Activated CD8-positive, alpha-beta memory T cell treated with anti-CD3 and anti-CD28 coated beads for 48 hours (primary cell): ENCODE measurements at places on chromosomes 1 and 21.

- no peak for DNase-seq
Measured at GRCh38 chr1:187067160-187067559, 238.4 kb downstream of the PLA2G4A start.

DNA sequence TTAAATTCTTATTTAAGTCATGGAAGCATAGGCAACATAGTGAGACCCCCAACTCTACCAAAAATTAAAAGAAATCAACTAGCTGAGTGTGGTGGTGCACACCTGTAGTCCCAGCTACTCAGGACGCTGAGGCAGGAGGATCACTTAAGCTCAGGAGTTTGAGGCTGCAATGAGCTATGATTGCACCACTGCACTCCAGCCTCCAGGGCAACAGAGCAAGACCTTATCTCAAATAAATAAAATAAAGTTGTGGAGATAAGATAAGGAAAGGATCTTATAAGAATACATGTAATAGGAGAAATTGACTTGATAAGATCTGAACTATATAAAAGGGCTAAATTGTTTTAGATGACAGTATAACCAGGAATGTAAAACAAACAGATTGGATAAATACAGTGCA is 2.3 kb upstream of the BATF3 start:
- DNase-seq: no peak

- no peak for DNase-seq
Measured at GRCh38 chr1:42952303-42953001, 6.2 kb downstream of the SLC2A1 start.

DNA sequence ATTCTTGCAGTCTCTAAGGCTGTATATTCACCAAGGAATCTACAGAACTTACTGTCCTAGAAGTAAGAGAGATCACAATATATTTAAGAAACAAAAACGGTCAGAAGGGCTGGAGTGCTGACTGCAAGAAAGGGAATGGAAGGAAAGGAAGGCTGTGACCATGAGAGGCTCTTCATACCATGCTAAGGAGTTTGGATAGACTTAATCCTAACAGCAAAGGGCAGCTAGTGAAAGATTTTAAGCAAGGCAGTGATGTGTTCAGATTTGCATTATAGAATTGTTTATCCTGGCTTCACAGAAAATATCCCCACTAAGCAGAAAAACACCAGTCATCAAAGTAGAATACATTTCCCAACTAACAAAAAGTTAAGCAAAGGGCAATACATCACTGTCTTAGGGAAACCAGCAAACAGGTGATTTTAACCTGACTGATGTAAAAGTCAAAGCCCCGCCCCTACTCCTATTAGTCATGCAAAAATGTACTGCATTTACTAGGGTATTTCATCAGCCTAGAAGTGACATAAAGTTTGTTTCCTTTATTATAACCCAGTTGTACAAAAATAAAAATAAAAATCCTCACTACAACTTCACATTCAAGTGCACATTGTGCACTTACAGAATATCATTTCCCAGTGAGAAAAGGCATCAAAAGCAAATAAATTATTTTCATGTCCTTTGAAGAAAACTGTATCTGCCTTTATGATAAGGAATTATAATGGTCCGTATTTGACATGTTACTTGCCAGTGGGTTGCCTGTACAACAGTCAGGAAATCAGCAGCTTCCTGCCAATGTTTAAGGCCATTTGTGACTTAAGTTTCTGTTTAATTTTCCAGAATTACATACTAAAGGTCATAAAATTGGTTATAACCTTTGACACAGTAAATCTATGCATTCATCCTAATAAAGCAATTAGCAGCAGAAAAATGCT is 17.2 kb downstream of the JAK1 start:
- no peak for DNase-seq

DNA sequence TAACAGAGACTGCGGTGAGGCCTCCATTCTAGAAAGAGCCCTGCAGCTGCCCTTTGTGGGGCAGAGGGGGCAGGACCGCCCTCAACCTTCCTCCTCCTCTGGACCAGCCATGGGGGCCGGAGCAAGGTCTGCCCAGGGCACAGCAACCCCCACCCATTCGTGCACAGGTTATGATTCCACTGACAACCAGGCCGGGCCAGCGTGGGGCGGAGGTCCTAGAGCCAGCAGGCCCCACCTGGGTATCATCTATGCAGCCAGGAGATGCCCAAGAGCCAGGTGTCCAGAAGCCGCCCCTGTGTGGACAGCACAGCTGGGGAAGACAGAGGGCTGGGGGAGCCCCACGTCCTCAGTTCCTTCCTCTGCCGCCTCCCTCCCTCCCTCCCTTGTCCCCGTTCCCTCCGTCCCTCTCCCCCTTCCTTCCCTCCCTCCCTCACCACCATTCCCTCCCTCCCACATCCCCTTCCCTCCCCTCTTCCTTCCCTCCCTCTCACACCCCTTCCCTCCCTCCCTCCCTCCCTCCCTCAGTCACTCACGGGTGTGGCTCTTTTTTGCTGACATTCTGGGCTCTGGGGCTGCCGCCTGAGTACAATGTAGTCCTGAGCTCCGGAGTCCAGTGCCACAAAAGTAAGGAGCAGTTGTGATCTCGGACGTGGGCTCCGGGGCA is 12.3 kb downstream of the RNF223 start:
- DNase-seq: no peak

DNA sequence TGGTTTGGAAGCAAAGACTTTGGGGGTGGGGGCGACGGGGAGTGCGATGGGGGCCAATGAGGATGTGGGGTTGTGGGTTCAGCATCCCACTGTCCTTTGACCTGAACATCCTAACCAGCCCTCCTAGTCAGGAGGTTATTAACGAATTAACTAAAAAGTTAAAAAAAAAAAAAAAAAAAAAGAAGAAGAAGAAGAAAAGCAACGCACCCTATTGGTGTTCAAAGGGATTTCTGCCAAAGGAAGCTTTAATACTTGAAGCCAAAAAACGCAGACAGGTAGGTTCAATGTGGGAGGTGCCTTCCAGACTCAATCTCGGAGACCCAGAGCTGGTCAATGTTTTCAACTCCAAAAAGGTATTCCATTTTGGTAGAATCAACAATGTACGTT is 2.2 kb downstream of the CLIC6 start:
- no peak for DNase-seq

DNA sequence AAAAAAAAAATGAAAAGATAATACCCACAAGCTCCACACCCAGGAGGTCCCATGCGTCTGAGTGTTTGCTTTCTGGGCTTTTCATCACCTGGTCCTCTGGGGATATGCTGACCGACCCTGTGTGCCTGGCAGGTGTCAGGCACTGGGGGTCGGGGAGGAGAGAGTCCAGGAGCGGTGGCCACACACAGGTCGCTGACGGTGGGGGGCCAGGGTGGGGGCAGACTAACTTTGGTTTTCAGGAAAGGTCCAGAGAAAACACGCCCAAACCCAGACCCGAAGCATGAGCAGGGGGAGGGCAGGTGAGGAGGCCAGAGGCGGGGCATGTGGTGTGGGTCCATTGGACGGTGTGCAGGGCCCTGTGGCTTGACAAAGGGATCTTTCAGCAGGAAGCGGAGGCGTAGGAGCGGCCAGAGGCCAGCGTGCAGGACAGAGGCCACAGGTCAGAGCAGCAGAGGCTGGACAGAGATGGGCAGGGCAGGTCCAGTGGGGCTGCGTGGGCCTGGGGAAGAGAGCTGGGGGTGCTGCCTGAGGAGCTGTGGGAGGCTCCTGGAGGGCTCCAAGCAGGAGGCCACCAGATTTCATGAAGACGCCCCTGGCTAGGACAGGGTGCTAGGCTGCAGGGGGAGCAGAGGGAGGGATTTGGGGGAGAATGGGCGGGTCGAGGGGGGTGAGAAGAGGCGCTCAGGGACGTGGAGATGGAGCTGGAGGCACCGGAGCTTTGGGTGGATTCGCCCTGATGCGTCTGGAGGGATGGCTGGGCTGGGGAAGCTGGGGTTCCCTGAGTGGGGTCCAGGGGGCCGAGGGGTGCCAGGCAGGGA is 15.8 kb downstream of the RNF223 start:
- DNase-seq: no peak

GRCh38 chr21:17371450-17371849 is 141.4 kb upstream of the CXADR start:
- DNase-seq: no peak

- DNase-seq: peak; percentile 41
Measured at GRCh38 chr21:42107881-42108553, 36.9 kb downstream of the UMODL1 start.

GRCh38 chr1:116704278-116704677 is 36.7 kb upstream of the IGSF3 start:
- DNase-seq: no peak

DNA sequence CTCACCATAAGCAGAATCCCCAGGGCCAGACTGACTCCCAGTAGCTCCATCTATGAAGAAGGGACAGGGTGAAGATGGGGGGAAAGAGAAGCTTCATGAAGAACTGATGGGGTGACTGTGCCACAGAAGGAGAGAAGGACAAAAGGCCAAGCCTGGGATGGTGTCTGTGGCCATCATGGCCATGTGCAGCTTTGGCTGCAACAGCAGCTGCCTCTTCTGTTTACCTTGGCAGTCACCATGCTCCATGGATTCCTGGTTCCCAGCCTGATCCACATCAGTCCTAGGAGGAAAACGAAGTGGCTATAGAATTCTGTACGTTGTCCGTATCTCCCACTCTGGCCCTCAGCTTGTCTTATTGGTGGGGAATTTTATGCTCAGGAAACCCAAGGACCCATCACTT is 12.0 kb downstream of the SEMA6C start:
- no peak for DNase-seq

DNA sequence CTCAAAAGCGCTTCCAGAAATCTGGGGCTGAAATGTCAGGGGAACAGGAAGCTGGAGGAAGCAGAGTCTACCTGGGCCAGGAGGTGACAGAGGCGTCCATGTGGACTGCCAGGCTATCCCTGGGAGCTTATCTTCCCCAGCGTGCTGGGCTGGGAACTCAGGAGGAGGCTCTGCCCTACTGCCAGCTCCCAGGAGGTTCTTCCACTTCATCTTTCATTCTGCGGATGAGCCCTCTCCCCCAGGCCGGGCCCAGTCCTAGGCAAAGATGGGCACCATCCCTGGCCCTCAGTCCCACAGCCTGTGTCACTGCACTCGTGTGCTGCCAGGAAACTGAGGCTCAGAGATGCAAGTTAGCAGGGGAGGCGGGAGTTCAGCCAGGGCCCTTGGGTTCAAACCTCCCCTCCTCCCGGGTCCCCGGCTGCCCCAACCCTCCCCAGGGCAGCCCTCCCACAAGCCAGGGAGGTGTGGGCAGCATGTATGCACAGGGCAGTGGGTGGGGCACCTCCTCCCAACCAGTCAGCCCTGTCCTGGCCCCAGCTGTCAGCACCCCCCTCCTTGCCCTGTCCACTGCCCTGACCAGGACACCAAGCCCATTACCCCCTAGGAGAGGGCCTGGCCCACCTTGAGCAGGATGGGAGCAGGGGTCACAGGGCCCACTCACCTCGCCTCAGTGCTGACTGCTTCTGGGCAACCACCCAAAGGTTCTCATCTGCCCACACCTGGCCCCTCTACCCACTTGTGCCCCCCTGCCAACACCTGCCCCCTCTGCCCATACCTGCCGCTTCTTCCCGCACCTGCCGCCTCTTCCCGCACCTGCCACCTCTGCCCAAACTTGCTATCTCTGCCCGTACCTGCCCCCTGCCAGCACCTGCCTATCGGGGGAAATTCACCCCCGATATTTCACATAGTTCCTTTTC is 226.0 kb downstream of the NPHP4 start:
- no peak for DNase-seq

- DNase-seq: no peak
Measured at GRCh38 chr1:101284021-101284420, 47.2 kb downstream of the S1PR1 start.

- no peak for DNase-seq
Measured at GRCh38 chr1:64471218-64472039, 1.5 kb downstream of the CACHD1 start.

- no peak for DNase-seq
Measured at GRCh38 chr1:24846671-24847070, 83.4 kb downstream of the RUNX3 start.

- no peak for DNase-seq
Measured at GRCh38 chr1:71986160-71986559, 296.2 kb downstream of the NEGR1 start.

DNA sequence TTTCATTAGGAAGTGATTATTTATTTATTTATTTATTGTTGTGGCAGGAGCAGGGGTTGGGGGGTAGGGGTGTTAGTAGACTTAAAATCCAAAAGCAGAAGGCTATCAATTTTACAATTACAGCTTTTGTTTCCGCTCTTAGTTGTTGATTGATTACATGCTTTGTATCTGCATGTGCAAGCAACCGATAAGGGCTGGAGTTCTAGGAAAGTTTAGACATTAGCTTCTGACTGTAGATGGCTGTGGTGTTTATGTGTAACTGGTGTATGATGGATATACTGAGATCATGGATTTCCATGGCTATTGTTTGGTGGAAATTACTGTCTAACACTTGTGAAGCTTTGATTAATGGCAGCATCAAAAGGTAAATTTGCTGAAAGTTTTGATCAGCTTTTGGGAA is 2.8 kb downstream of the ST6GALNAC5 start:
- no peak for DNase-seq

- DNase-seq: no peak
Measured at GRCh38 chr21:46128106-46128932, 27.1 kb downstream of the FTCD start.

DNA sequence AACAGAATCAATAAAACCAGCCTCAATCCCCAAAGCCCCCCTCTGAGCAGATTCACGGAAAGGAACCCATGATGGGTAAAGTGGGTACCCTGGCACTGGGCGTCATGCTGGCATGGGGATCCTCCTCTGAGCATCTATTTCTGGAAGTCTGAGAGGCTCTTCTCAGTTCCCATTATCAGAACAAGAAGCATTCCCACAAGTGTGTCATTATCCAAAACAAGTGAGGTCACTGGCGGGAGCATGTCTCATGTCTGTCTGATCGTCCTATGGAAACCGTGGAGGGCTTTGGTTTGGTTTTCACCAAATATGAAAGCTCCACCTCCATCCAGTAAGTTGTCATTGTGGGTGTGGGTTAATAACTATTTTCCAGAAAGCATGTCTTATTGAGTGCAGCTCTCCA is 70.7 kb downstream of the PGM1 start:
- no peak for DNase-seq

- DNase-seq: no peak
Measured at GRCh38 chr1:204045430-204045829, 27.5 kb upstream of the SOX13 start.

DNA sequence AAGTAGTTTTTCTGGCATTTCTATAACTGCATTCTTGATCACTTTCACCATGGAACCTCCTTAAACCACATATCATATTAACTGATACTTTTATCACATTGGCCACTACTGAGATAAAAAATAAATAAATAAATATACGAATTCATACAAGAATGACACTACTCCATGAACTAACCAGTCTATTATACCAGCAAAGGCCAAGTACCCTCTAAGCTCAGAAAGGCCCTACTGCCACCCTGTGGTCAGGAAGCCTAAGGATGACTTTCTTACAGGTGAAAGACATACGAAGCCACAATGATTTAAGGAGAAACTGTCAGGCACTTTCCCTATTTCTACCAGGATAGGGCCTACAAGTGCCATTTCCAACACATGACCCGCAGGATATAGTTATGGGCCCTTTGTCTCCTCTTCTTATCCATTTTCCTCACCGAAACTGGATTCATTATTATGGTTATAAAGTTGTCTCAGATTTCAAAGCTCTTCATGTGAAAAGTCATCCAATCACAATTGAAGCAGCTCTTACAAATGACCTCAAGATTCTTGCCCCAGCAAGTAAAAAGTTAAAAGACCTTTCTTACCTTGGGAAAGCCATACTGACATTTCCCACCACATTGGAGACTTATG is 23.9 kb downstream of the DNAJC8 start:
- no peak for DNase-seq

- DNase-seq: no peak
Measured at GRCh38 chr1:67135354-67135753, 584 bp upstream of the C1orf141 start.
